Cortex of kidney (tissue), 1 donor: ENCODE measurements at places on chromosomes 7 and 10.

DNA sequence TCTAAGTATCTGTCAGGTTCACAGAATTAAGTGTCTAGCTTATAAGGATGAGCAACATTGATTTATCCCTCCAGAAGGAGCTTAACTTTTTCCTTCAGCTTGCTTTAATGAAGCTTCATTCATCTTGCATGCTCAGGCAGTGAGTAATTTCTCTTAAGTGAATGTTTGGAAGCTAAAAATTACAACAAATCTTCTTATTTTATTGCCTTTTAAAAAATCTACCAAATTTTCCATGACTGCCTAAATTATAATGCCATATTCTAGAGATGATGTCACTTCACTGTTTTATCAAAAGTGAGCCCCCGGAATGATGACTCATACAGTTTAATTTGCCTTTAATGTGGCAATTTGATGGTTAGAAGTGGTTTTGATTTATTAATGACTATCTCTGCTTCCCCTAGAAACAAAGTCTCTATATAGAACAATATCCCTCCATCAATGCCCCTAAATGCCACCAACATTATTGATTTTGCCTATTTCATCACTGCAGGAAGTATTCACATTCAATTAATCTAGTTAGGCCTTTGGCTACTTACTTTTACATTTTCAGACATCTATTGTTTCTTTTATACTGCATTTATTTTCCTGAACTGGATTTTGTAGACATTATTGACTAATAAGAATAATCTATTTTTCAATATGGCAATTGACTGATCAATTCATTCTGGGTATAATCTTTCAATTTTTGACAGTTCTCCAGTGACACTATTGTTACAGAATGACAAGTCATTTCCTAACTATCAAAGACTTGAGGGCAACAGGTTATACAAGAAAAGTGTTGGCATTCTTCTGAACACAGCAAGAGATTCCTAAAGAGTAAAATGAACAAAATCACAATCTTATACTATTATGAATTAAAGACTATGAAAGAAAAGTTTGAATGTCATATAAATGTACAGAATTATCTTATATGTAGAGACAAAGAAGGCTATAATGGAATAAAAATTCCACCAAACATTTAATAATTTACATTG is 139.3 kb upstream of the ODAD2 start:
- no peak for DNase-seq

DNA sequence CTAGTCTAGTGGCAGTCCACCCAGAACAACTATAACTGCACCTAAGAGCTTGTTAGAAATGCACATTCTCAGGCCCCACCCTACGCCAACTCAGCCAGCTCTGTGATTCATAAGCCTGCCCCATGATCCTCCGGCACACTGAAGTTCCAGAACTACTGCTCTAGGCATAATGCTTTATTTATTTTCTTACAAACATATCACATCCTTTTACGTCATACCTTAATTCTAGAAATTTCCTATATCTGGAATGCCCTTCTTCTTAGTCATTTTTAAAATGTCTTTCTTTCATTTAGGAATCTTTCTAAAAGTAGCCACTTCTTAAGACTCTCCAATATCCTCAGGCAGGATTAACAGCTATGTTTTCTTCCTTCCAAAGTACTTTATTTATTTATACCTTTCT is 480.1 kb downstream of the INHBA start:
- DNase-seq = no peak

DNA sequence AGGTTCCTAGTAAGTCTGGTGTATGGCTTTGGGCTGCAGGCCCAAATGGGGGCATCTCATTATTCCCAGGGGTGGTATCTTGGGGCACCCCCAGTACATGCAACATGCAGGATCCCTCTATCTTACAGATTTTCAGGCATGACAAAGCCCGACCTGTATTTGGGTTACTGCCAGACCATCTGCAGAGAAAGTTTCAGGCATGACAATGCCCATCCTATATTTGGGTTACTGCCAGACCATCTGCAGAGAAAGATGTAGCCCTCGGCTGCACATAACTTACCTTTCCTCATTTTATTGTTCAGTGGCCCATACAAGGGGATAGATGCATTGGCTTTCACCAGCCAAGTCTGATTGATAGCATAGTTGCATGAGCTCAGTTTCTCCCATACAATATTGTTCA is 112.2 kb upstream of the RAB18 start:
- DNase-seq = no peak

- no peak for DNase-seq
These were observed 520.6 kb downstream of the GALNT17 start for GRCh38 chr7:71652510-71652909.

GRCh38 chr10:29804025-29804852 is 169.5 kb upstream of the SVIL start:
- DNase-seq = no peak

DNA sequence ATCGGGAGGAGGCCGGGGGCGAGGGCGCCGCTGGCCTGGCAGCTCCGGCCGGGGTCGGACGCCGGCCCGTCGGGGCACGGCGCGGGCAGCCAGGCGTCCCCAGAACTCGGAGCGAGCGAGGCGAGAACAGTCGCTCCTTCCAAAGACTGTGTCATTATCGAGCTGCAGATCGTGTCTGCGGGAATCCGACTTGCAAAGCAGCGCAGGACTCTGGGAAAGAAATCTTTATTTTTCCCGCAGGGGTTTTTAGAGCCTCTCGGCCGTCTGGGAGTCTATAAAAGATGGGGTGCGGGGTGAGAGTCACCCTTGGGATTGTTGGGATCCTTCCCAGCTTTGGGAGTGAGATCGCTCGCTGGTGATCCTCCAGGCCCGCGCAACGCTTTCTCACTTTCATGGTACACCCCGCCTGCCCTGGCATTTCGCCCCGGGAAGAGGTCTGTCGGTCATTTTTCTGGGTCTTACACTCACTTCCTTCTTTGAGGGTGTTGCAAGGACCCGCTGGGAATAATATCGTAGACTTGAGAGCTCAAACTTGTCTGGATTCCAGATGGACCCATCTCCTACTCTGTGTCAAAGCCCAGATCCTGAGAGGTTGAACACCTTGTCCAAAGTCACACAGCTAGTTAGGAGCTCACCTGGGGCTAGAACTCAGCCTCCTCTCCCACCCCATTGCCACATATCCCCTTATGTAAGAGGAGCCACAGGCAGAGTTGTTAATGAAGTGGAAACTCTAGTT is 1.0 kb downstream of the UBTD1 start:
- no peak for DNase-seq

DNA sequence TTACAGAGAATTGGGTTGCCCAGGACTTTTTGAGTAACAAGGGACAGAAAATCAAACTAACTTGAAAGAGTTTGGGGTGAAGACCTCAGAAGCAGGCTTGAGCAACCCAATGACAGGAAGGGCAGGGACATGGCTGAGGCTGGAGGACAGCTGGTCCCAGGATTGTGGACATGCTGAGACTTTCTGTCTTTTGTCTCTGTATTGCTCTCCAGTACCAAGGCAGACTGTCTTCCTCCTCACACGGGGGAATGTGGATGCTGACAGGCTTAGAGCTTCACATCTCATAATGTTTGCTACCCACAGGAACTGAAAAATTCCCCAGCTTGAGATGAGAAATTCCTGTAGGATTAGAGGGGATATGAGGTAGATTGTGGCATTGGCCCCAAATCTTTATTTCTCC is 229.6 kb downstream of the PHF14 start:
- DNase-seq = no peak
